Hematopoietic multipotent progenitor cell treated with erythropoietin and hydrocortisone succinate and interleukin-3 and kit ligand, for 4 days (in vitro differentiated cells): ENCODE measurements at places on chromosomes 5 and 9.

GRCh38 chr5:133323494-133324457 lies 272.0 kb downstream of the HSPA4 start:
- DNase-seq: no peak

DNA sequence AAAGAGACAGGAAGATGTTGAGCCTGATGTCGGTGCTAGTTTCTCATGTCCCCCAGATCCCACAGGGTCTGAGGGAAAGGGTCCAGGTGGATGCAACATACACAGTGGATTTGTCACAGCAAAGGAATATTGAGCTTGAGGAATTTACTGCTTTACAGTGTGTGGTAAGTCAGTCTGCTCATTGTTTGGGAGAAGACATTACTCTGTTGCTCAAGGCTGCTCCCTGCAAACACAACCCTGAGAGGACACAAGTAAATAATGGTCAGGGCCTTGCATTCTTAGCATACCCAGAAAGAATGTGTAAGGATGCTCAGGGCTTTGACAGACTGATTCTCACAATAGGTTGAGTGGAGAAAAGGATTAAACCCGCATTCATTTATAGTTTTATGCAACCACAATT lies 7.3 kb upstream of the MAN2A1 start:
- DNase-seq: no peak

GRCh38 chr5:17448877-17449276 lies 49.2 kb upstream of the TAF11L2 start:
- no peak for DNase-seq

DNA sequence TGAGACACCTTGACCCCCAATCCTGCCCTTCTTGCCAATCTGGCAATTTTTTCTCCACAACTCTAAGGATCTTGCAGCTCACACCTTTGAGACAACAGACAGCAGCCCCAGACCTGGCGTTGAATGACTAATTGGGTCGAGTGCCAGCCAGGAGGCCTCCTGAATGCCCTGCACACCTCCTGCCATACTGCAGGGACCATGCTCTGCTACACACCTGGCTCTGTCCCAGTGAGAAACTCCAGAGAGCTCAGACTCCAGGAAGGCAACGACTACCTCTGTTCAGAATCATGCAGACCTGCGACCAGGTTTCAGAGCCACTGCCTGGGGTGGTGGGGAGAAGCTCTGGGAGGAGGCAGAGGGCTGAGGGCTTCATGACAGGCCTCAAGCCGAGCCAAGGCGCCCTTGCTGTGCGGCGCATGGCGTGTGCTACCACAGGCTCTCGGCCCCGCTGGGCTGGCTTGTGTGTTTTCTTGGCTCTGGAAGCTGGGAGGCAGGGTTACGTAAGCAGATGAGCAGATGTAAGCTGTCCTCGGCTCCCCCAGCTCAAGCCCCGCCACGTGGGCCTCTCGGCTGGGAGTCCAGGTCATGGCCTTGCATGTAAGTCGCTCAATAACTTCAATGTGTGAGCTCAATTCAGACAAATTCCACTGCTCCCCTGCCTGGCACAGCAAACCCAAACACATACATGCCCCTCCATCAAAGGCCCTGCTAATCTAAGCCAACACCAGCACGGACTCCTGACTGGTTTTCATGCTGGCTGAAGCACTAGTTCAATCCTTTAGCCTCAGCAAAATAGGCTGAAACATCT lies 27.5 kb downstream of the B4GALT1 start:
- peak; percentile 45 for DNase-seq

DNA sequence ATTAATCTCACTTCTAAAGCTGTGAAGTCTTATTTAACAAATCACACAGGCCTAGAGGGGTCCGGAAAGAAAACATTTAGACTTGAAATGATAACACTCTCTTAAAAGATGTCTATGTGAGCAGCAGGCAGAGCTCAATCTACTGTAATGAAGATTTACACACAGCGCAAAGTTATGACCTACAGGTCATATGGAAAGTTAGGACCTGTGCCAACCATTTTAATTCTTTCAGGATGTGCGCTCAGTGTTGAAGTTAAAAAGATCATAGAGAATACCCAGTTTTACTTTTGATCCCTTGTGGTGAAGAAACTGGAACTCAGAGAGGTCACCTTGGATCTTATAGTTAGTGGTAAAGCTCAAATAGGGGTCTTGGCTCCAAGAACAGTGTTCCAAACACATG lies 3.1 kb upstream of the CREBRF start:
- no peak for DNase-seq

DNA sequence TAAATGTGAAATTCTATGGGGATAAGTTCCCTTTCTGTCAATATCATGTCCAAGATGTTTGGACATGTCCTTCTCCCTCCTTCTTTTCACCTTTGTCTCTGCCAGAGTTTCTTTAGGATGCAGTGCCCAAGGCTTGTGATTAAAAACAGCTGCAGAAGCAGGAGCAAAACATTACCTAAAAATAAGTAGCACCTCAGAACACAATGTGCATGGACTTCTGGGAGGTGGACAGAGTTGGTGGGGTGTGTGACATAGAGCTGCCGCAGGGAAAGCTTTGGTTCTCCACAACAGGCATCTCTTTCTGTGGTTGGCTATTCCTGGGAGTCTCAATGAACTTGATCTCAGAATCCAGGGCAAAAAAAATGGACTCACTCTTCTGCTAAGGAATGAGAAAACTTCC lies 97.0 kb downstream of the SEC61B start:
- DNase-seq: no peak

DNA sequence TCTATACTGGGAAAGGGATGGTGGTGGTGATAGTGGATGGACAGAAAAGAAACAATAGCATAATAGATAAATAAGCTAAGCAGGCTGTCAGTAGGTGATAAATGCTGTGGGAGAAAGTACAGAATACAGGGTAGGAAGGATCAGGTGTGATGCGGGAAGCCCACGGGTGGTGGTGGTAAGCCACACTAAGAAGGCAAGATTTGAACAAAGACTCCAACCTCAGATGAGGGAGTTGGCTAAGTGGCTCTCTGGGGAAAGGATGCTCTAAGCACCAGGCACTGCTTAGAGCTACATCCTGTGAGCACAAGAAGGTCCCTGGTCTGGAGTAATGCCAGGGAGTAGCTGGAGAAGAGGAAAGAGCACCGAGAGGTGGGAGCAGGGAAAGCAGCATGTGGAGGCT lies 151.6 kb upstream of the KLF9 start:
- DNase-seq: no peak

DNA sequence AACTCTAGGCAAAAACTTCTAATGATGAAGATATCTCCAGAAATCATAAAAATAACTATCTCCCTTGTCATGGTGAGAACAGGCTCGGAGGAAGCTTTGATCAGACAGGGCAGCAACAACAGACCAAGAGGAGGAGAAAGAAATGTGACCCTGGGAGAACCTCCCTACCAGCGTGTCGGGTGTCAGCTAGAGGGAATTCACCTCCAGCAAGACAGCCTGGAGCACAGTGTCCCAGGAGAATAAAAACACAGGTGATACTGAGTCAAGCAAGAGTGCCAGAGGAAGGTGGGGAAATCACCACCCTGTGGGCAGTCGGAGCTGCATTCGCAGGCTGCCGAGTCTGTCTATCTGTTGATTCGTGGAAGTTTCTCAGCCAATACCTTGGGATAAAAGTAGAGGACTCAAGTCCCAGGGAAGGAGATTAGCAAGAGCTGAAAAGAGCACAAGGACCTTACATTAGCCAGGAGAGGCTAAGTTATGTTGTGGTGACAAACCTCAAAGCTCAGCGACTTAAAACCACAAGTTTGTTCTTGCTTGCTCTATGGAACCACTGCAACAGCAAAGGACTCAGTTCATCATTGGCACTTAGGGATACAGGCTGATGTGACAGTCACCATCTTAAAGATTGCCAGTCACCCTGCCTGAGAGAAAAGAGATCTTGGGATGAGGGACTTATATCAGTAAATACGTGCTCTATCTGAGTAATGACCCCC lies 598.3 kb downstream of the CCDC171 start:
- no peak for DNase-seq

GRCh38 chr9:70571258-70571657 lies 156.8 kb upstream of the KLF9 start:
- DNase-seq: no peak

DNA sequence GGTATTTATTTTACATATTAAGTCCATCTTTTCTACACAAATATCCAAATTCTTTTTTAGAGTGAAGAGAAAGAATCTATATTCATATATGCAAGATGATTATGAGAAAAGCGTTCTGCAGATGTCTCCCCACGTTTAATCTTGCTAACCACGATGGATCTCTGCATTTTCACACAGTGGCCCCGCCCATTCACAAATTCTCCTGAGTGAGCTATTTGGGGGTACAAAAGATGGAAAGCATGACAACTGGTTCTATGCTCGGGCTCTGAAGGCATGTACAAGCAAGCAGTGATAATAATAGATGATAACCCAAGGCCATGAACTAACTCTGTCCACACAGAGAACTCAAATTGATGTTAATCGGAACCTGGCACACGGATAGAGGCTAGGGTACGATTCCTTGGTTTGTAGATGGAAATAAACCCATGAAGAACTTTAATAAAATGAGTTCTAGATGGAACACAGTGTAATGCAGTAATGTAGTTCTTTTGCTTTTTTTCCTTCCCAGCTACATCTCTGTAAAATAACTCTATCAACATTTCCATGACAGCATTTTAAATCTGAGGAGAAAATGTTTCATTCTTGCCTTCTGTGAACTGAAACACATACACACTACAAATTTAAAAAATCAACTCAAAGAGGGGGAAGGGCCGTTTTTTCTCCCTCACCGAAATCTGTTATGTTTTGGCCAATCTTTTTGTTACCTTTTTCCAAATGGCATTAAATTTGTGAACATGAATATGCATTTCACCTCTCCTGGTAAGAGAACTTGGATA lies 851.7 kb upstream of the DMAC1 start:
- peak; percentile 32 for DNase-seq

DNA sequence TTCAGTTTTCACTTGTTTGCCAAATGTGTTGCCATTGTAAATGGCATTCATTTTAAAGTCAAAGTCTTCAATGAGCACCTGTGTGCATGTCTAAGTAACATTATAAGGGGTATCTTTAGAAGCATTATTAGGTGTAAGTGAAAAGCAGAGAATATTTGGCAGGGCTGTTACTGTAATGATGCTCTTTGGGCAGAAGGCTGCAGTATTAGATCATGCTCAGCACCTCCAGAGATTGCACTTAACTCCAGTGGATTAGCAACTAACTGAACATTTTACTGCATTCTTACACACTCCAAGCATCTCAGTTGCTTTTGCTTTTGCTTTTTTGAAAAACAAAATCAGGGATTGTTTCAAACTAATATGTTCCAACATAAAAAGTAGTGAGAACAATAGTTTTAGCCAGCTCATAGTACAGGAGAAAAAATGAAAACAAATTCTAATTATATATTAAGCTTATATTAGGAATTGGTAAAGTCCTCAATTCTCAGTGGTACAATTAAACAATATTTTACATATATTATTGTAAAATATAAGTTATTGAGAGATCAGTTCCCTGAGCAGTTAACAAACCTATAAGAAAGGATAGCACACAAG lies 1740.9 kb upstream of the CDH9 start:
- peak; percentile 43 for DNase-seq

DNA sequence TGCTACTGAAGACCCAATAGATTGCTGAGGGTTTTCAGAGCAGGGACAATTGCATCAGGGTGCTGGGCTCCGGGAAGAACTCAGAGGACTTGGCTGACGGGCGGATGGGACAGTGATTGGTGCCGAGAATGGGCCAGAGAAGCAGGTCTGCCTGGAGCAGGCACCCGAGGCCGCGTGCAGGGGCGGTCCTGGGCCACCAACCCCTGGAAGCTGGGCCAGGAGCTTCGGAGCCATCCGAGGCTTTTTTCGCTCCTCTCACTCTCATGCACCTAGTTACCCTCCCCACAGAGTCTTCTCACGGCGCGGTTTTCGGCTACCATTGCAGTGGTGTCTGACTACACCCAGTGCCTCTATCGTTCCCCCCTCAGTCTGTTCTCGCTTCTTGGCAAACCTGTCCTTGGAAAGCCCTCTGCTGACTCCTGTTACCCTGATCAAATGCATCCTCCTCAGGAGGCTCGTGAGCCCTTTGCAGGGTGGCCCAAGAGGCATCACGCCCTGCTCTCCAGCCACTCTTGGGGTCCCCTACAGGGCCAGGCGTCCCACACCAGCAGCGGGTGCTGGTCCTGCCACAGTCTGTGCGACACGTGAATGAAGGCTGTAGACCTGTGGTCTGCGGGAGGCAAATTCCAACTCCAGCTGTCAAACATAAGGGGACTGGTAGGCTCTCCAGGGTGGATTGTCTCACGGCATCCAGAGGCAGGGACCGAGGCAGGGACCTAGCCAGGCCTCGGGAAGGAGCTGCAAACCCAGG lies 1.2 kb upstream of the CLPTM1L start:
- DNase-seq: no peak

- no peak for DNase-seq
Measured at GRCh38 chr9:4849369-4849768, 56.6 kb downstream of the RCL1 start.

- peak; percentile 7 for DNase-seq
Measured at GRCh38 chr5:93395971-93396379, 185.0 kb downstream of the NR2F1-AS1 start.

DNA sequence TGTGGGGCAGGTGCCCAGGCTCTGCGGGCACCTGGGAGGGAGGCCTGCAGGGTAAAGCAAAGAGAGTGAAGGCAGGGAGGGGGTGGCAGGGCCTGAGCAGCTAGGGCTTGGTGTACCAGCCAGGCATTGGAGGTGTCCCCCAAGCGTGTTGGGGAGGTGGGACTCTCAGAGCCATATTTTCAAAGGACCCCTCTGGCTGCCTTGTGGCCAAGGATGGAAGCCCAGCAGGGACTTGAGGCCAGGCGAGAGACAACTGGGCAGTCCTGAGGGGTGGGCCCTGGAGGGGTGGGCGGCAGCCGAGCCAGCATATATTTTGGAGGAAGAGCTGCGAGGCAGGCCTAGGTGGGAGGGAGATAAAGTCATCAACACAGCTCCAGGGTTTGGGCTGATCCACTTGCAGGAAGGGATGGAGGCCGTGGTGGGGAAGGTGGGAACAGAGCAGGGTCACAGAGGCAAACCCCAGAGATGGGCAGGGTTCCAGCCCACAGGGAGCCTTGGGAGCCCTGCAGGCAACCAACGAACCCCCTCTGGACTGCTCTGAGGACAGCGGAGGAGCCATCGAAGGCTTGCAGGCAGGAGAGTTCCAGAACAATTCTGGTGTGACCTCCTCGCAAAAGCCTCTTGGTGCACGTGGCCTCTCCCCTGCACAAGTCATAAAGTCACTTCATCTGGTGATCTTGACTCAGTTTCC lies 35.7 kb downstream of the DUSP1 start:
- no peak for DNase-seq

DNA sequence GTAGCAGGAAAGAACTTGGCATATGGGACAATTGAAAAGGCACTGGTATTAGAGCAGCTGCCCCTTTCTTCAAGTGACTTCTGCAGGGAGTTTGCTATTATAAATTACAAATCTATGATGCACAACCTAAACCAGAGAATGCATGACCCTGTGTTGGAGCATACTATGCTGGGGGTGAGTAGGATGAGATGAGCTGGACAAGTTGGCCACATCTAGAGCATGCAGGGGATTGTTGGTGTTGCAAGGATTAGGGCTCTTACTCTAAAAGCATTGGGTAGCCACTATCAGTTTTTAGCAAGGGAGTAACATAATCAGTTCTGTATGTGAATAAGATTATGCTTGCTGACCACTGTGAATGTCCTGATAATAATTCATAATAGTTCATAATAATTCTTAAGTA lies 186.7 kb downstream of the KIAA0825 start:
- no peak for DNase-seq
